ENCODE measurements at places on chromosomes 4 and X. TPM values are rescaled to one million over a fixed set of nuclear protein-coding genes. Genes with fewer than 3 reads are reported as not detected.

CLNK gene
- total RNA-seq = 2.8 TPM

CFAP47 gene
- 1.4 TPM for total RNA-seq

GRCh38 chrX:18864390-18864920 lies 119.5 kb downstream of the PHKA2 start:
- no peak overlapping the region for H3K27ac ChIP-seq
- DNase-seq = no peak
- no peak overlapping the region for H3K4me3 ChIP-seq
- H3K36me3 ChIP-seq = no peaks in the 10 kb centered on the region
- no peaks in the 10 kb centered on the region for H3K27me3 ChIP-seq

DNA sequence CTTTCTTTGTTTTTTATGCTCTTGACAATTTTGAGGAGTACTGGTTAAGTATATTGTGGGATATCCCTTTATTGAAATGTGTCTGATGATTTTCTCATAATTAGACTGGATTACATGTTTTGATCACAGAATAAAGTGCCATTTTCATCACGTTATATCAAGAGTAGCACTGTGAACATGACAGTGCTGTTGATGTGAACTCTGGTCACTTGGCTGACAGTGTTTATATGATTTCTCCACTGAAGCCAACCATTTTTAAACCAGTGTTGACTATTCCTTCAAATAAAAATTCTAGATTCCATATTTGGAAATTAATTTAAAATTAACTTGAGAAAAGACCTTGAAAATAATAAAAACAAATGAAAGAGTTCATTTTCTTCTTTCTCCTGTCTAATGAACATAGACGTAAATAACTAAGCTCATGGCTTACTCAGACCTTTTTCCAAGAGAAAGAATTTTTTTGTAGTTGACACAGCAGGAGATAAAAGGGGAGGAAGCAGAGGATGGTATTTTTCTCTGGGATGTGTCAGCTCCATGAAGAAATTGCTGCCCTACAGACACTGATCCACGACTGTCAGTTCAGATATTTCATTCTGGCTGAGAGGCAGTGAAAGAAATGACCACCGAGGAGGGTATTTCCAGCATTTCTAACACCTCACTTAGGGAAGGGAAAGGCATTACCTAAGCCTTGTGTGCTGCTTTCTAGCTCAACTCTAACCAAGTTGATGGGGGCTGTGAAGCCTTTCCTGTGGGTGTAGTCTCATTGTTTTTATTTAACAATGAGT lies 150.9 kb upstream of the ANK2 start:
- no peak overlapping the region for H3K4me3 ChIP-seq
- H3K36me3 ChIP-seq = no peaks in the 10 kb centered on the region
- no peak overlapping the region for H3K27ac ChIP-seq

DNA sequence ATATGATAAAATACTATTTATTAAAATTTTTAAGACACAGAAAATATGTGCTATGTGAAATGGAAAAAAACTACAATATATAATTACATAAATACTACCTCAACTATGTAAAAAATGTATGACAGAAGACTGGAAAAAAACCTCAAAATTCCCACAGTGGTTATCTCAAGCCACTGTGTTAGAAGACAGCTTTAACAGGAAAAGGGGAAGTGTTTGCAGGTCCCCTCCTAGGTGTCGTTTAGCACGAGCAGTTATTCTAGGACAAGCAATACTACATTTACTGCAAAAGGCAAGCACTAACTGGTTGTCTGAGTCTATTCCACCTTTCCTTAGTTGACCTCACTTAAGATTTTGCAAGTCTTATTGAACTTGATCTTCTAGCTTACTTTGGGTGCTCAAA lies 44.9 kb upstream of the PHF8 start:
- no peak for DNase-seq
- H3K4me3 ChIP-seq = no peak overlapping the region
- no peaks in the 10 kb centered on the region for H3K36me3 ChIP-seq
- H3K27ac ChIP-seq = no peak overlapping the region

DNA sequence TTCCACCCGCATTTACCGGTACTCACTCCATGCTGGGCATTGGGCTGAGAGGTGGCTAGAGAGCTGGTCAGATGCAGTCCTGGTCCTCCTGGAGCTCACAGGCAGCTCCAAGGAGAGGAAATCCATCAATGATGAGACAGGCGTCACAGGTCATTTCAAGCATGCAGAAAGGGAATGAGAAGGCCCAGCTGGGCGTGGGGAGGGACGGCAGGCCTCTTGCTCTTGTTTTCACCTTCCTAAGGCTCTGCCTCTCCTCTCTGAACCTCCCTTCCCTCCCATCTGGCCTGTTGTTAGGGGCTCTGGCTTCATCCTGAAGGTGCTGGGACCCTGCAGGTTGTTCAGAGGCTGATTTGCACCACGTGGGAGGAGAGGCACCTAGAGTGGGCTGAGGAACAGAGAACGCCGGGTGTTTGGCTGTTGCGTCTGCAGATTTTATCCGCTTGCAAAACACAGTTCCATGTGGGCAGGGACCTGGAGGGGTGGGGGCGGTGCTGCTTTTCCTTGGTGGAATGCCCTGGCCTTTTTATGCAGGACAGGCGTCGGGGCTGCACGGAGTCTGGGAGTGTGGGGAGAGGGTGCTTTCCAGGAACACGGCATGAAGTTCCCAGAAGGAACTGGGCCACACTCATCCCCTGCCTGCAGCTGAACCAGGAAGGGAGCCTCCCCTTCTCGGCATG lies 81.5 kb upstream of the PSAPL1 start:
- H3K27me3 ChIP-seq = no peaks in the 10 kb centered on the region
- no peaks in the 10 kb centered on the region for H3K36me3 ChIP-seq
- DNase-seq = peak; percentile 87
- H3K4me1 ChIP-seq = no peaks in the 10 kb centered on the region

Data from kidney (tissue), 22 donors.